ENCODE measurements at places on chromosomes 1 and 21. TPM values are rescaled to one million over a fixed set of nuclear protein-coding genes. Genes with fewer than 3 reads are reported as not detected.

The C8B gene
- total RNA-seq = not detected

The LYPD8 gene
- 1.6 TPM for total RNA-seq

The RGS1 gene
- total RNA-seq = not detected

The SEMA4A gene
- total RNA-seq = 1.2 TPM

The SLC22A15 gene
- total RNA-seq = not detected

- DNase-seq = no peak
These were observed 37.2 kb downstream of the CAMSAP2 start for GRCh38 chr1:200775850-200776249.

DNA sequence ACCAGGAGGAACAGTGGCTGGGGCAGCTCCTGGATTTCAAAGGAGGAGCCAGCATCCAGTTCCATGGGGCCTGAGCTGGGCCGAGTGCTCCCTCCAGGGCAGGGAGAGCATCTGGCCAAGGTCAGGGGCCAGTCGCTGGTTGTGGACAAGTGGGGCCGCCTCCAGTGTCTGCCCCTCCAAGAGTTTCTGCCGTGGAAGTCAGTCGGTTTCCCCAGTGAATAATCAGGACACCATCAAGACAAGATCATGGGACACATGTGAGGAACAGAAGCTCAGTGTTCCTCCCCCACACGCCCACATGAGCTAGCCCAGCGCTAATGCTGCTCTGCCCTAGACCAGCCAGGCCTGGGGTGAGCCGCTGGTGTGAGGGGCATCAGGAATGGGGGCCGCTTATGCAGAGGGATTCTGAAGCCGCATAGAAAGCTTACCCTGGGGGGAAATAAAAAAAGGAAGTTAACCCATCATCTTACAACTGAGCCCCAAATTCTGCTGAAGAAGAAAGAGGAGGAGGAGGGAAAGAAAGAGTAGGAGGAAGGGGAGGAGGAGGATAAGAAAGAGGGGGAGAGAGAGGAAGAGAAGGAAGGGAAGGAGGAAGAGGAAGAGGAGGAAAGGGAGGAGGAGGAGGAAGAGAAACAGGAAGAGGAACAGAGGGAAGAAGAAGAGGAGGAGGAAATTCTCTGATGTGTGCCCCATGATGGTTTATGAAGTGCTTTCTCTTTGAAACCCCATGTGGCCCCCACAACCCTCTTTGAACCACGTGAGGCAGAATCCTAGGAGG is 198.4 kb downstream of the MATN1 start:
- DNase-seq = peak; percentile 60

DNA sequence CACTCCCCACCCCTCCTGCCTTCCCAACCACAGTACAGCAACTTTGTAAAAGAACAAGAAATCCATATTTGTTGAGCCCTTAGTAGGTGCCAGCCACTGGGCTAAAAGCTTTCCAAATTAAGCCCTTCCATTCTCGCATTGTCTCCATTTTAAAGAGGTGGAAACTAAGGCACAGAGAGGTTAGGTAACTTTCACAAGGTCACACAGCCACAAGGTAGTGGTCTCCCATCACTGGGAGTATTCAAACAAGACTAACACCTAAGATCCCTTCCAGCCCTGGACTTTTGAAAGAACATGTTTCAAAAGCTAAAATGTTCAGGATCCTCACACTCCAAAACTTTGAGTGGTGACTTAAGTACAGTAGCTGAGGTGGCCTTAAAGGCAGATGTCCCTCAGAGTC is 3.2 kb downstream of the SDC3 start:
- DNase-seq = no peak

DNA sequence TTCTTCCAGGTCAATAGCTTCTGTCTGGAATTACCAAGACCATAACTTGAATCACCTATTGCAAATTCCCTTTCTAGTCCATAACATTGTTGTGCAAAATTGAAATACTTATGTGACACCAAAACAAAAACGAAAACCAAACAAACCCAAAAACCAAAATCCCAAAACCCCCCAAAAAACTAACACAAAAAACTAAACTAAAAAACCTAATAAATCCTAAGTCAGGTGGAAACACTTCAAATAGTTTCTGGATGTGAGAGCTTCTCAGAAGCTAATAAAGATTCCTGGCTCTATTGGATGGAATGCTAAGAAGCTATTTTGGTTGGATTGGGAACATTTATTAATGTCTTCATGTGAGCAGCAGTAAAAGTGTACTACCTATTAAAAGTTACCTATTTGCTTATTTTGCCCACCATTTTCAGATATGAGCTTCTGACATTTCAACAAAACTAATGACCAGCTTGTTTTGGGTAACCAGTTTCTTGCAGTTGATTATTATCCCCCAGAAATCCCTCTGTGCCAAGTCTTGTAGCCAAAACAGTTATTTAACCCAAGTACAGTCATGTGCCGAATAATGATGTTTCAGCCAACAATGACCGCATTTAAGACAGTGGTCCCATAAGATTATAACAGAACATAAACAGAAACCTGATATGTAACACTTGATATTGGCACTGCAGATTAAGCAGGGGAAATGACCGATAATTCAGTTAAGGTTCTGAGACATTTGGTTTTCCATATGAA is 76.4 kb downstream of the LTN1 start:
- no peak for DNase-seq

DNA sequence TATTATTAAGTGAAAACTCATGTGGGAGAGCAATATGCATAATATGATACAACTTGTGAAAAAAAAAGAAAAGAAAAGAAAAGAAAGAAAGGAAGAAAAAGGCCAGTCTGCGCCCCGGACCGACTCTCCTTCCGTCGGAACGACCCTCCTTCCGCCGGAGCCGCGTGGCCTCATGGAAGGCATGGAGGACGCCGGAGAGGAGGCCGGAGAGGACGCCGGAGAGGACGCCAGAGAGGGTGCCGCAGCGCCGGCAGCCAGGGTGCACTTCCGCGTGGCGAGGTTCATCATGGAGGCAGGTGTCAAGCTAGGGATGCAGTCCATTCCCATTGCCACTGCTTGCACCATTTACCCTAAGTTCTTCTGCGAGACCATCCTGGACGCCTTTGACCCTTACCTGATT is 185.9 kb downstream of the NR5A2 start:
- no peak for DNase-seq

- DNase-seq = no peak
These were observed 9.9 kb upstream of the COA7 start for GRCh38 chr1:52707927-52708655.

DNA sequence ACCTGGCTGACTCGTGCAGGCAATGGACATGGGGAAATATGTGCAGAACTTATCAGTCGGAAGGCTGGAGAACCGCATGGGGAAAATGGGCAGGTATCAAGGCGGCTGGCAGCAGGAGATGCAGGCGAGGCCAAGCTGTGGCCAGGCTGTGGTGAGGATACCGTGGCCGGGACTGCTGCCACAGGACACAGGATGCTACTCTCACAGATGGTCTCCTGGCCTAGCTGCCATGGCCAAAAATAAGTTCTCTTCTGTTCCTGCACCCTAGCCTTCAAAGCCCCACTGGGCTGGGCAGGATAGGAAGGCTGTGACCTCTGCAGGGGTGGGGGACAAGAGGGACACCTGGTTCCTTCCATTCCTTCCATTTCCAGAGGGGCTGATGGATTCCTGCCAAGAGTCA is 26.4 kb downstream of the TEX35 start:
- DNase-seq = no peak

DNA sequence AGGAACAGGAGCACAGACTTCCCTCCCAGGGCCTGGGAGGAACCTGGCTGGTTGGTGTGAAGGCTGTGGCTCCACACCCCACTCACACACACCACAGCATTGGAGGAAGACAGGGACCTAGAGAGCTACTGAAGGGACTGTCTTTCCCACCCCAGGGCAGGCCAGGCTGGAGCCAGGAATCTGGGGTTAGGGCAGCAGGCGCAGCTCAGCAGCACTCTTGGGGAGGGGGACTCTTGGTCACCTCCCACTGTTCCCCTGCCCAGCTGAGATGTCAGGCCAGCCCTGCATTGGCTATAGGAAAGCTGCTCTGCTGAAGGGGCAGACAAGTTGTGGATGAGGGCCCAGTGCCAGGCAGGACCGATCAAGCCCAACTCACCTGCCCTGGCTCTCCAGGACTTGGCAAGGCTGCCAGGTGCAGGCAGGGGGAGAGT is 1.6 kb upstream of the PLEKHA6 start:
- no peak for DNase-seq

DNA sequence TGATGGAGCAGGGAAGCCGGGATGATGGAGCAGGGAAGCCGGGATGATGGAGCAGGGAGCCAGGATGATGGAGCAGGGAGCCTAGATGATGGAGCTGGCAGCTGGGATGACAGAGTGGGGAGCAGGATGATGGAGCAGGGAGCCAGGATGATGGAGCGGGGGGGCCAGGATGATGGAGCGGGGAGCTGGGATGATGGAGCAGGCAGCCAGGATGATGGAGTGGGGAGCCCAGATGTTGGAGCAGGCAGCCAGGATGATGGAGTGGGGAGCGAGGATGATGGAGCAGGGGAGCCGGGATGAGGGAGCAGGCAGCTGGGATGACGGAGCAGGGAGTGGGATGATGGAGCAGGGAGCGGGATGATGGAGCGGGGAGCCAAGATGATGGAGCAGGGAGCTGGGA is 16.0 kb downstream of the GALNT2 start:
- DNase-seq = no peak

DNA sequence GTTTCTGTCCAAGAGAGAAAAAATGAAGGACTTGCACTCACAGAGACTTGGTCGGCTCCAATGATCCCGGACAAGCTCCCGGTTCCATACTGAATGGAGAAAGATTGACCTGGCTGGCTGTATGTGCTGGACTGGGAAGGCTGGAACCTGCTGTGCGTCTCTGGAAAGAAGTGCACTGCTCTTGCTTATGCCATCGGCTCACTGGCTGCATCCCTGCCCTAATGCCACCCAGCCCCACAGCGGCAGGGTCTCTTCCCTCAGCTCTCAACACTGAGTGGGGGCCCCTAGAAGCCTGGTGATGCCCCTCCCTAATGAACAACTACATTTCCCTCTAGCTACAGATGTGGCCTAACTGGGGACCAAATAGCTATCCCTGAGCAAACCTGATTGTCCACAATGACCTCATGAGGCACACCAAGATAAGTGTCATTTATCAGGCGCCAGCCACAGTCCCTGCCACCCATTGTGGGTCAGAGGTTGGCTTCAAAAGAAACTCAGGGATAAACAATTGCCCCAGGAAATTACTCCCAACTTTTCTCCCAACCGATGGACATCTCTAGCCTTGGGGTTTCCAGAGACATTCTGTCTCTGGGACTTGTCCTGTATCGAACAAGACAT is 2.6 kb downstream of the CTSE start:
- DNase-seq = no peak

DNA sequence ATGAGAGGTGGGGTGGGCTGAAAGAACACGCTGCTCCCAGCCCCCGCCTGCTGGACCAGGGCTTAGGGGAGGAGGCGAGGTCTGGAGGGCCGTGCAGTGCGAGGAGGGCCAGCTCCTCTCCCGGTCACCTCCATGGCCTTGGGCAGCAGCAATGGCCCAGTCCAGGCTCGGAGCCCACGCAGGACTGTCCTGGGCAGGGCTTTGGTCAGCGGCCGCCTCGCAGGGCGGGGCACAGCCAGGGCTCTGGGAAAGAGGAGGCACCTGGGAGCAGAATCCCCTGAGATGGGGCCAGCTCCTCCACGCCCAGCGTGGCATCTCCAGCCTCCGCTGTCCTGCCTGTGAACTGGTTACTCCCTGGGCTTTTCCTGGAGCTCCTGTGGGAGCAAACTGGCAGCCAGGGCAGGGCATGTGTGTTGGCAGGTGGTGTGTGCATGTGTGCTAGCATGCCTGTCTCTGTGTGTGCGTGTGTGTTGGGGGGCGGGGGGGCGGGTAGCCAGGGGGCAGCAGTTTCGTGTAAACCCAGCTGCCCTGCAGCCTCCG is 27.4 kb downstream of the ARHGEF16 start:
- DNase-seq = no peak

GRCh38 chr1:113459279-113459678 is 69.0 kb downstream of the MAGI3 start:
- no peak for DNase-seq
